ENCODE measurements at places on chromosomes 12 and 14.

DNA sequence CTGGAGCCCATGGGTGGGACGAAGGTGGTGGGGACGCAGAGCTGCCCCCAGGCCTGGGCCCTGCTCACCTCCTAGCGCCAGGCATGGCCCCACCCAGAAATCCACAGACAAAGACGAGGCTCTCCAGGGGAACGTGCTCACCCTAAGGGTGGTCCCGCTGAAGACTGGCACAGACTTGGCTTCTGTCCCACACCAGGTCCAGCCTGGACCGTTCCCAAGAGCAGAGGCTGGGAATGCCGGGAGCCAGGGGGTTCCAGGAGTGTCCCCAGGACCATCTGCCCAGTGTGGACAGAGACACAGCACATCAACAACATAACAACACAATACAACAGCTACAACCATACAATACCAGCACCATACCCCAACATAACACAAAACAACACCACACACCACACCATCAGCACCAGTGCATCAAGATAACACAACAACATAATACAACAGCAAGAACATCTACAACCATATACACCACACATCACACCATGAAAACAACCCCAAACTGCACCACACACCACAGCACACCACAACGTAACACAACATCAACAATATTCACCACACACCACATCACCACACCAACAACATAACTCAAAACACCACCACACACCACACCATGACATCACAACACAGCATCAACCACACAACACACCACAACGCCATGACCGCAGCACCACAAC lies 329.6 kb downstream of the ADGRD1 start:
- no peaks in the 10 kb centered on the region for H3K36me3 ChIP-seq
- no peaks in the 10 kb centered on the region for H3K4me1 ChIP-seq
- no peak overlapping the region for H3K4me3 ChIP-seq
- H3K27me3 ChIP-seq: peaks cover 20% of the 10 kb centered on the region
- no peak for DNase-seq

GRCh38 chr14:67071506-67071905 lies 117.7 kb upstream of the GARIN2 start:
- no peak for DNase-seq
- no peak overlapping the region for H3K4me3 ChIP-seq
- H3K4me1 ChIP-seq: no peaks in the 10 kb centered on the region
- H3K27ac ChIP-seq: no peak overlapping the region

GRCh38 chr14:55645845-55646832 lies 66.1 kb downstream of the KTN1 start:
- H3K4me3 ChIP-seq: no peak overlapping the region
- no peaks in the 10 kb centered on the region for H3K27me3 ChIP-seq
- DNase-seq: no peak
- H3K27ac ChIP-seq: no peak overlapping the region
- peaks cover 1% of the 10 kb centered on the region for H3K4me1 ChIP-seq
- H3K36me3 ChIP-seq: peaks cover 7% of the 10 kb centered on the region

DNA sequence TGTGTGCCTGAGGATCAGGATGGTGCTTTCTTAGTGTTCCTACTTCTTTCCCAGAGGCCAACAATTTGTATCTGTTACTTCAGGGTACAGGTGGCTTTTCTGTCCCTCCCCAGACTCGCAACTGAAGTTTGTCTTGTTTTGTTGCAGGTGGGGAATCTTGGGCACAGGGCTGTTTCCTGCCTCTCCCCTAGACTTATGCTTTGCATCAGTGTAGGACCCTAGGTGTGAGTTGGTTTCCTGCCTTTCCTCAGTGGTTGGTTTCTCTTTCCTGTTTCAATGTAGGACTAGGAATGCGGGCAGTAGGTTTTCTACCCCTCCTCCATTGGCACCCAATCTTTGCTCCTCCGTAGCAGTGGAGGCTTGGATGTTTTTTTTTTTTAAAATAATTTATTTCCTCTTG lies 87.0 kb downstream of the TRMT5 start:
- DNase-seq: no peak
- H3K36me3 ChIP-seq: no peaks in the 10 kb centered on the region
- H3K4me1 ChIP-seq: no peaks in the 10 kb centered on the region

DNA sequence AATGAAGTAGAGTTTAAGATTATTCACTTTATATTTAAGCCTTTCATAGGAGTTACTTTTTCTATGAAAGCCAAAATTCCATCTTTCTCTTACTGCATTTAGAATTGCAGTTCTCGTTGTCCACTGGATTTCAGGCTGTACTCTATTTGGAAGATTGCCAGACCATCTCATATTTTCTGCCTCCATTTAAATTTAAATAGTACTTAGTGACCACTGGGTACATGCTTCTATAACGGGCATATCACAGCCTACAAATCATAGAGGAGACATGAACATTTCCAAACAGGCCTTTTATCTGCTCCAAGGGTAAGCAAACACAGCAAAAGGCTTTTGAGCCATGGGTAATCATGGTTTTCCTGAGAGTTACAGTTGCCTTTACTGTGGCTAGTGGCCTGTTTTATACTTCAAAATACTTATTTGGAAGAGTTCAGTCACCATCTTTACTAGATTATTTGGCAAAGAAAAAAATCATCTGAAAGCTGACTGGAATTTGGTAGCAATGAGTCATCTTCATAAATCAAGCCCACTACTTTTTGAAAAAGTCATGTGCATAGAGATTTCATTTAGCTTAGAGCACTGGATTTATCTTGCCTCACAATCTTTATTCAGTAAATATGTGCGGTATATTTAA lies 15.7 kb downstream of the ANO6 start:
- peaks cover 11% of the 10 kb centered on the region for H3K36me3 ChIP-seq
- no peaks in the 10 kb centered on the region for H3K27me3 ChIP-seq
- peak overlapping the region; percentile 40 for H3K4me3 ChIP-seq
- peak; percentile 73 for DNase-seq
- H3K4me1 ChIP-seq: peaks cover 4% of the 10 kb centered on the region
- H3K27ac ChIP-seq: peak overlapping the region; percentile 85

GRCh38 chr12:127125607-127126259 lies 1141.2 kb upstream of the TMEM132C start:
- DNase-seq: peak; percentile 53
- peak overlapping the region; percentile 49 for H3K27ac ChIP-seq
- no peak overlapping the region for H3K4me3 ChIP-seq
- peaks cover 7% of the 10 kb centered on the region for H3K4me1 ChIP-seq

DNA sequence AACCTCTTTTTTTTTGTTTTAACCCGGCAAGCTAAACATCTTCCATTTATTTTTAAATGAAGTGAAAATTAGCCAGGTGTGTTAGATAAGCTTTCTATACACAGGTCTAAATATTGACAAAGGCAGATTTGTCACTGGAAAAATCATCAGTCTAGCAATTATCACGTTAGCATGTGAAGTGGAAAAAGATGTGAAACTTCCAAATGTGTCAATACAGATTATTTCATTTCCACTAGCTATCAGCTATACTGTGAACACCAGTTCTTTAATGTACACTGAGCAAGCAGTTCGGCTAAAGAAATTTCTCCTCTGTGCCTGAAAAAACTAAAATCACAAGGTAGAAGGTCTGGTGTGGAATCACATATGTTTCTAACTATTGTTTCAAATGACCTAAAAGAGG lies 96.6 kb upstream of the G2E3 start:
- no peaks in the 10 kb centered on the region for H3K36me3 ChIP-seq

GRCh38 chr12:74370608-74371216 lies 166.9 kb upstream of the ATXN7L3B start:
- H3K36me3 ChIP-seq: no peaks in the 10 kb centered on the region
- H3K27me3 ChIP-seq: no peaks in the 10 kb centered on the region
- no peaks in the 10 kb centered on the region for H3K4me1 ChIP-seq
- H3K4me3 ChIP-seq: no peak overlapping the region

- no peak overlapping the region for H3K4me3 ChIP-seq
- peaks cover 27% of the 10 kb centered on the region for H3K27me3 ChIP-seq
- no peaks in the 10 kb centered on the region for H3K36me3 ChIP-seq
- no peak for DNase-seq
Measured at GRCh38 chr12:123928274-123928865, 44.3 kb downstream of the CCDC92 start.

- no peaks in the 10 kb centered on the region for H3K27me3 ChIP-seq
- no peak for DNase-seq
- H3K4me3 ChIP-seq: no peak overlapping the region
- no peak overlapping the region for H3K27ac ChIP-seq
- H3K4me1 ChIP-seq: peaks cover 5% of the 10 kb centered on the region
Measured at GRCh38 chr12:46224386-46224785, 44.5 kb downstream of the SLC38A1 start.

- peak overlapping the region; percentile 64 for H3K4me3 ChIP-seq
- no peak overlapping the region for H3K27ac ChIP-seq
- H3K4me1 ChIP-seq: peaks cover 16% of the 10 kb centered on the region
- DNase-seq: peak; percentile 53
- no peaks in the 10 kb centered on the region for H3K27me3 ChIP-seq
Measured at GRCh38 chr12:57888409-57889157, 42.1 kb upstream of the CTDSP2 start.

DNA sequence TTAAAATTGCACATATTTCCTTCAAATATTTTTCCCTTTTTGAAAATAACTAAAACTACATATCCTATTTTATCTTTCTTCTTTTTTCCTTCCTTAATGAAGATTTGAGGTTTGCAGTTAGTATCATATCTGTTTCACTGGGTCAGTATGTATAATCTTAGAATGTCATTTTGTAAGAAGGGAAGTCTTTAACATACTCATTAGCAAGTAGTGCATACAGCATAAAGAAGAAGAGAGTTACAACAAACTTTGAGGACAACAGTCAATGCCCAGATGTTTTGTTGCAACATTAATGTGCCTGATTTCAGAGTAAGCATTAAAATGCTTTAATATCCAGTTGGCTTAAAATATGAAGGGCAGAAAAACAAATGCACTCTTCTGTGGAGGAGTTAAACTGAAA lies 176.9 kb upstream of the FBXO33 start:
- no peaks in the 10 kb centered on the region for H3K36me3 ChIP-seq
- H3K27me3 ChIP-seq: no peaks in the 10 kb centered on the region
- DNase-seq: no peak
- H3K27ac ChIP-seq: no peak overlapping the region

GRCh38 chr14:75147423-75148071 lies 20.7 kb upstream of the NEK9 start:
- H3K36me3 ChIP-seq: peaks cover 11% of the 10 kb centered on the region
- H3K27me3 ChIP-seq: no peaks in the 10 kb centered on the region
- peak; percentile 96 for DNase-seq
- no peak overlapping the region for H3K4me3 ChIP-seq

All from mesenchymal stem cell (in vitro differentiated cells and primary cell).